ENCODE measurements at places on chromosomes 12 and 14. TPM values are rescaled to one million over a fixed set of nuclear protein-coding genes. Genes with fewer than 3 reads are reported as not detected.

DNA sequence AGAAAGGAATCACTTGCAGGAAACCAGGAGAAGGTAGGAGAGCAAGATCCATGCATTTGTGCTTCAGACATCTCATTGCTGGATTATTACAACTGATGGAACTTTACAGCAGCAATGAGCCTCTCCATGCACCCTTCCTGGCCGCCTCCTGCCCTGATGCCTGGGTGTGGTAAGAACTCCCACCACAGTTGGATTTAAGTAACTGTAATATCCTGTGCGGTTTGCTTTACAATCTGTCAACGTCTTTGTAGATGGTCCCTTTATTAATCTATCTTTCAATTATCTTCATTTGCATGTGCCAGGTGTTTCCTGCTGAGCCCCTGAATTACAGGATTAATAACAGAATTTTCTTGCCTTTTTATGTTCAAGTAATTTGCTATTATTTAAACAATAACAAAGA lies 1300.5 kb upstream of the TMEM132C start:
- H3K27ac ChIP-seq: no peak overlapping the region
- H3K4me1 ChIP-seq: no peaks in the 10 kb centered on the region
- DNase-seq: no peak
- H3K36me3 ChIP-seq: no peaks in the 10 kb centered on the region
- H3K4me3 ChIP-seq: no peak overlapping the region

GRCh38 chr12:26056335-26056734 lies 68.5 kb downstream of the BHLHE41 start:
- H3K27ac ChIP-seq: no peak overlapping the region
- no peaks in the 10 kb centered on the region for H3K27me3 ChIP-seq

DNA sequence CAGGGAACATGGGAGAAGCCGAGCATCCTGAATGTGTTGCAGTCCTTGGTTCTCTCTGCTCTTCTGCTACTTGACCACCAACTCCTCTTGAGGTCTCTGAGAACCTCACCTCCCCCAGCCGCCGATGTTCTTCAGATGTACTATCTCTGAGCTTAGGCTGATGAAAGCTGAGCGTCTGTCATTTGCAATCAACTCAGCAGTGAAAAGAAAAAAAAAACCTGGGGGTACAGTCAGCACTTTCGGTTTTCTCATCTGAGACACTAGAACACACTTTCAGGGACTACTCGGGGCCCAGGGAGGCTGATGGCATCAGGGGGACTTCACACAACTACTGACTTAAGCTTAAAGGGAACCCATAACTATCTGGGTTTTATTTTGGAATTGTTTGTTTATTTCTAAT lies 9.6 kb upstream of the FLVCR2 start:
- H3K27me3 ChIP-seq: no peaks in the 10 kb centered on the region
- H3K4me1 ChIP-seq: no peaks in the 10 kb centered on the region
- no peak overlapping the region for H3K4me3 ChIP-seq
- DNase-seq: no peak
- no peak overlapping the region for H3K27ac ChIP-seq

- peaks cover 75% of the 10 kb centered on the region for H3K36me3 ChIP-seq
- DNase-seq: no peak
- H3K4me1 ChIP-seq: no peaks in the 10 kb centered on the region
- no peaks in the 10 kb centered on the region for H3K27me3 ChIP-seq
Measured at GRCh38 chr12:50718760-50719159, 45.1 kb upstream of the ATF1 start.

DNA sequence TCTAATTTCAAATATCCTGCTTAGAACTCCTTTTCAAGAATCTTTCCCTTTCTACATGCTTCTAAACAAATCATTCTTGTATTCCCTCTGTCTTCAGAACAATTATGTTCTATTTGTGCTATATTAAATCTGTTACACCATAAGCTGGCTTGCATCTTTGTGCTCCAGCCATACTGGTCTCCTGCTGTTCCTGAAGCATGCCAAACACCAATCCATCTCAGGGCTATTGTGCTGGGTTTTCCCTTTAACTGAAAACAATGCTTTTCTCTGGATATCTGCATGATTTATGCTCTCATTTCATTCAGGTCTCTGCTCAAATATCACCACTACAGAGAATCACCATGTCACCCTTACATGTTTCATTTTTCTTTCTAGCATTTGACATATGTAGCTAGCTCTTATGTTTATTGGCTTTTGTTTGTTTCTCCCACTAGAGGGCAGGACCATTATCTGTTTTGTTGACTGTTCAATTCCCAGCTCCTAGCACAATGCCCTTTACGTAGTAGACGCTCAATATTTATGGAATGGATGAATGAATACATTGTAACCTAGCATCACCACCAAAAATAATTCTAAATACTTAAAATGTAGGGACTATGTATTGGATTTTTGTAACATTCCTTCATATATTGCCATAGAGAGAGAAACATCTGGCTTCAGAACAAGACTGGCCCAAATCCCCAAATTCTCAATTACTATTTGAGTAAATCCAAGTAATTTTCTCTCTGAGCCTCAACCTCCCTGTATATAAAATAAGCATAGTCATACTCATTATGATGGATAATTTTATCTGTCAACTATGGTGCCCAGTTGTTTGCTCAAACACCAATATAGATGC lies 302.0 kb upstream of the SYT1 start:
- H3K4me1 ChIP-seq: no peaks in the 10 kb centered on the region
- no peak overlapping the region for H3K4me3 ChIP-seq
- DNase-seq: no peak
- no peaks in the 10 kb centered on the region for H3K27me3 ChIP-seq

The FAM177A1 gene
- 32.1 TPM for total RNA-seq

The KLRB1 gene
- total RNA-seq: not detected

The CIROP gene
- not detected for total RNA-seq
